ENCODE measurements at places on chromosomes 5 and 9.

- DNase-seq: no peak
These were observed 438.3 kb downstream of the PRELID2 start for GRCh38 chr5:145396888-145397287.

DNA sequence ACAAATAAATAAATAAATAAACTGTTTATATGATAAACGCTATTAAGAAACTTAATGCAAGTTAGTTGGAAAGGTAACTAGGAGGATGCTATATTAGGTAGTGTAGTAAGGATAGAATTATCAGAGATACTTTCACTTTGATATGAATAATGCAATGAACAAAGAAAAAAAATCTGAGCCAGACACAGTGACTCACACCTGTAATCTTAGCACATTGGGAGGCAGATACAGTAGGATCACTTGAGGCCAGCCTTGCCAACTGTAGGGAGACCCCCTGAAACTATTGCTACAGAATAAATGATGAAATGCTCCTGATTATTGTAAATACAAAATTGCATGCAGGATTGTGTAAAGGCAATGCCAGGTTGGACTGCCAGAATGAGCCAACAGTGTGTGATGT is 109.2 kb downstream of the ANXA2R start:
- DNase-seq: no peak

GRCh38 chr9:77291714-77292113 is 114.4 kb downstream of the VPS13A start:
- no peak for DNase-seq

- no peak for DNase-seq
These were observed 10.3 kb downstream of the ZFAND5 start for GRCh38 chr9:72354704-72355103.

GRCh38 chr9:4678679-4679267 is 596 bp upstream of the CDC37L1 start:
- DNase-seq: peak; percentile 35

DNA sequence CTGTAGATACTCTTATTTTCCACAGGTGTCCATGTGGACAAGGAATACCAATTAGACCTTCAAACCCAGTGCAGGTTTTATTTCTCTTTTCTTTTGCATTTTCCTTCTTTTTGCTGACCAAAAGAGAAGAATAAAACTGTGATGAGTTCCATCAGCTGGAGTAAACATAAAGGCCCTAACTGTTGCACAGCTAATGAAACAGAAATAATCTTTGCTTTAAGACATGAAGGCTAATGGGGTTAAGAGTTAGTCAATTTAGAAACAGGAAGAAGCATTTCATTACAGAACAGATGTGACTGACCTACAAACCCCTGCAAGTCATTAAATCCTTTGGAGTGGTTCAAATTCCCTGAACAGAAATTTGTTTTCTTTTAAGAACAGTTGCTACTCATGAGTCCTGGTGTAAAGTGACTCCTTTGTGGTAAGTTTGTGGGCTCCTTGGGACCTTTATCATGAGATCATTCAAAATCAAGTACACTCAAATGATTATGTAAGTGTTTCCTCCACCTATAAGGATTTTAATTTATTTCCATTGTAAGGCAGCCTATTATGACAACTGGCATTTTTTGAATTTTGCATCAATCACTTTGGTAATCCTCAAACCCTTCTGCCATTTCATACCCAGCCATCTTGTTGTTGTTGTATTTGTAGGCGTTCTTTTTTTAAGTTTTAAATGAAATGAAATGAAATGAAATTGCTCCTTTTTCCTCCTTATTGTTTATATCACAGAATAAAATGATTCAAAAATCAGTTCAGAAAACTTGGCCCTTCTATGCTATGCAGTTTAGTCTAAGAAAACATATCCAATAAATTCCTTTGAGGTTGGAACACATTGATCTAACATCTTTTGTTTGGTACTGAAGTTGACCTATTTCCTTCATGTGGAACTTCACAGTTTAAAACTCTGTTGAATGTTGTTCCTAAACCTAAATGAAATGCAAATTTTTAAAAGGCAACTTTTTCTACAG is 1.3 kb downstream of the MINAR2 start:
- DNase-seq: no peak

DNA sequence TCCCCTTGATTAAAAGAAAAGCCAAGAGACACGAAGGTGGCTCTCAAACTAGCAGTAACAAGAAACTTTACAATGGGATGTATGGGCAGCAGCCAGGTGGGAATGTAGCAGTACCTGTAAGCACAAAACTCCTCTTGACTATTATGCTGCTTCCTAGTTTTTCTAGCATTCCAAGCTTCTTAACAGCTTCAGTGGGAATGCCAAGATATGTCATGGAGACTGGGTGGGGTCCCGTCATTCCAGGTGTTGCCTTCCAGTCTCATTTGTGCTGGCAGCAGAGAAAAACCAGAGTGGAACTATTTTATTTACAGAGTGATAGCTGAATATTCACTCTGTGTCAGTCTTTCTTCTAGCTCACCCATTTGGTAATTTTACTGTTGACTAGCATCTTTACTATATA is 236.6 kb downstream of the ARL15 start:
- DNase-seq: no peak

GRCh38 chr9:26947736-26948135 is 694 bp upstream of the PLAA start:
- DNase-seq: no peak

DNA sequence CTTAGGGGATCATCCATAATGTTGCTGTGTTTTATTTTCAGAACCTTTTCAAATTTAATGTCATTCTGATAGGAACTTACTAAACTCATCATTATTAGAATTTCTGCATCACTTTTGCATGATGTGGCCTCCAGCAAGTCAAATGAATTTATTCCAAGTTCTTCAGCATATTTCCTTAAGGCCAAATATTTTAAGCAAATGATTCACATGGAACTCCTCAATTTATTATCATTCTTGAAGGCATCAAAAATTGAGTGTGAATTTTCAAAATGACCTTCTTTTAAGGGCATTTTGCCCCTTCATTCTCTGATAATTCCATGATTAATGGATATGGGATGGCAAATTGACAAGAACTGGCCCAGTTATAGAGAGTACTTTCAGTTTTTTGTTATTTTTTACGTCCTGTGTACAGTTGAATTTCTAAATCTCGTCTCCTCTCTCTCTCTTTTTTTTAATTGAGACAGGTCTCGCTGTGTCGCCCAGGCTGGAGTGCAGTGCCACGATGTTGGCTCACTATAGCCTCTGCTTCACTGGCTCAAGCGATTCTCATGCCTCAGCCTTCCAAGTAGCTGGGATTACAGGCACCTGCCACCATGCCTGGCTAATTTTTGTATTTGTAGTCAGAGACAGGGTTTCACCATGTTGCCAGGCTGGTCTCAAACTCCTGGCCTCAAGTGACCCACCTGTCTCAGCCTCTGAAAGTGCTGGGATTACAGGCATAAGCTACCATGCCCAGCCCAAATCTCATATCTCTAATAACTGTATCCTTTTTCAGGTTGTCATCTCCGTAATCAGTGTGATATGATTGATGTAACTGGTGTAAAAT is 29.1 kb downstream of the GPR21 start:
- no peak for DNase-seq

DNA sequence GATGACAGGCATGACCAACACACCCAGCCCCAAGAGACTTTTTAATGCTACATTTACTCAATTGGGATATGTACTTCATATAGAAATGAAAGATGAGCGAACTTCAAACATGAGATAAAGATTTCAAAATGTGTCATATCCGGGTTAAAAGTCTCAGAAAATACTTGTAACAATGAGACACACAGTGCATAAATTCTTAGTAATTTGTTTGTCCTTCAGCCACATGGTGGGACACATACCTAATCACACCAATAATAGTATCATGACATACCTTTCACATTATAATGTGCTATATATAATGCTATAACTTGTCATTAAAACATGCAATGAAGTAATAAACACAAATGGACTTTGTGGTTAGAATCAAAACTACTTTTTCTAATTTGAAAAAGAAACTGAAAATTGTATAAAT is 204.7 kb upstream of the RFX3 start:
- DNase-seq: no peak

DNA sequence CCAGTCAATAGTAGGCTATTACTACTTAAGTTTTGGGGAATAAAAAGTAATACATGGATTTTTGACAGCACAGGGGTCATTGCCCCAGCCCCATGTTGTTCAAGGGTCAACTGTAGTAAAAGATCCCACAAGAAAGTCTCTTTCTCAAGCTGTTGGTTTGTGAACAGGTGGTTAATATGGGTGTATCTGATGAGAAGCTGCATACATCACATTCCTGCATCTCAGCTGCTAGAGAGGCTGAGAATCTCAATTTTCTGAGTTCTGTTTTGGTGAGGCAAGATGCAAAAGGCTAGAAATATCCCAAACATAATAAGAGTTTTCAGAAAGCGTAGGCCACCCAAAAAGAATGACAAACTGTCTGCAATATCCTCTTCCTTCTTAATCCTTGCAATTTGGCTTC is 76.8 kb upstream of the DAPK1 start:
- DNase-seq: no peak

DNA sequence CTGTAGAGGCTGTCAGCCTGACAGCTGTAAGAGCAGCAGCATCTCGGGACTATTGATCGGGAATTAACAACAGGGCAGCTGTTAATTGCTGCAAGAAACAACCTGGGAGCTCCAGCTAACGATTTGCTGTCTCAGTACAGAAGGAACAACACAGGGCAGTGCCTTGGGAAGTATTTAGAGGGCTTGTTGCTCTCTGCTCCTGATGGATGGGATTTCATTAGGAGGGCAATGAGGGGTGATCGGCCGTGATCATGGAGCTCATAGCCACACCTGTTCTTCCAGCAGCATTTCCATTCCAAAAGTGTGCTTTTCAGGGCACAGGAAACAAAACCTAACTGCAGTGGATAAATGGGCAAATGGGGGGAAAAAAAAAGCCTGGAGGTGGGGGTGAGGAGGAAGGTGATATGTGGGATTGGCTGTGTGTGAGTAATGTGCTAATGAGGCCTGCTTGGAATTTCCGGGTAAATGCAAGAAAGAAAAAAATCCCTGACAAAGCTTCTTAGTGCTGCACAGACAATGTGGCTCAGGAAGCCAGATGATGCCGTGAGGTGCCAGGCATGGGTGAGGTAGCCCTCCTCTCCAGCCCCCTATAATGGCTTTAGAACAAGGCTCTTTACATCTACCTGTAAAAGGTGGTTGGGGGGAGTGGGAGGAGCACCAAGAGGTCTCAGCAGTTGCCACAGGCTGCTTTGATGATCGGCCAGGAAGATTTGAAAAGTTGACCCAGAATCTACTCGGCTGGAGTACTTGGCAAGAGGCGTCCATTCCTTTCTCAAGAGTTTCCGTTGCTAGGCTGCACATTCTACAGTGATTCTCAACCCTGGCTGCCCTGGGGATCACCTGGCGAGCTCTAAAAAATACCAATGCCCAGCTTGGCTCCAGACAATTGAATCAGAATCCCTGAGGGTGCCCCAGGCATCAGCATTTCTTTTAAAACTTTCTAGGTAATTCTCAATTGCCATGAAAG is 139.5 kb upstream of the KLF9 start:
- no peak for DNase-seq

DNA sequence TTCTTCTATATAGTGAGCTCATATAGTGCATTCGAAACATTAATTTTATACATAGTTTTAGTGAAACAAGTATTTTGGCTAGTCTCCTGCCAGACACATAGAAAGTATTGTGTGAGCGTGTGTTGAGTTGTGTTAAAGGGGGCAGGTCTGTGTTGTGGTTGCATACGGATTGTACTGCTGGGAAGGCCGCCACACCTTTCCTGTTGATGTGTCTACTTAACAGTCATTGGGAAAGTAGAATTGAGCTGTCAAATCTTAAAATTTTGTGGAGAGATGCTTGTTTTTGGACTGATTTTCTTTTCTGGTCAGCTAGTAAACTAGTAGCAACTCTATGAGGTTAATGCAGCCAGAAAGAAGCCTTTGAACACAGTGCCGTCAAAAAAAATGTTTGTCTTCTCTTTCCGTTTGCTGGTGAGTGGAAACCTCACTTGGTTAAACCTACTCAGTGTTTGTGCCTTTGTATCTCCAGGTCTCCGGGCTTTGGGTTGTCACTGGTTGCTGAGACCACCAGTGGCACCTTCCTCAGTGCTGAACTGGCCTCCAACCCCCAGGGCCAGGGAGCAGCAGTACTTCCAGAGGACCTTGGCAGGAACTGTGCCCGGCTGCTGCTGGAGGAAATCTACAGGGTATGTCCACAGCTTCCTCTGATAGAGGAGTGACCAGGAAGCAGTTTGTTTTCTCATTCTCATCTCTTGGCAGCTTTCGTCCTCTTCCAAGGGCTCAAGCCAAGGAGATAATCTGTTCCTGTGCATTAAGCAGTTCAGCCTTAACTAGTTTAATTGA is 51.5 kb downstream of the RCL1 start:
- no peak for DNase-seq

- DNase-seq: no peak
These were observed 45.3 kb downstream of the SLC36A1 start for GRCh38 chr5:151492729-151493128.

GRCh38 chr9:135976531-135976930 is 15.4 kb upstream of the UBAC1 start:
- no peak for DNase-seq

DNA sequence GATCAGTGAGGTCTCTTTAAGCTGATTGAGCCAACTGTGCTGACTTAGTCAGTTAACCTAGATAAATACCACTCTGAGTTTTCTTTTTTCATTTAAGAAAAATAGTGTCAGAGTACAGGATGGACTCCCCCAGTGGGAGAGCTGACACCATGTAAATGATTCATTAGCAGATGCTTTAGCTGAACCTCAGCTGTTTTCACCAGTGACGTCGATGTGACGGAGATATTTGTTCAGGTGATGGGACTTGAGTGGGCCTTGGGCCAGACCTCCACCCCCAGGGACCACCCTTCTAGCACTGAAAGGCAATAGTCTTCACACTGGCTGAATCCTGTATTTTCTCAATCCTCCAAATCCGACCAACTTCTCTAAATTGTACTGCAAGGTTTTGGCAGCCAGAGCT is 196.1 kb downstream of the GAS1 start:
- no peak for DNase-seq

DNA sequence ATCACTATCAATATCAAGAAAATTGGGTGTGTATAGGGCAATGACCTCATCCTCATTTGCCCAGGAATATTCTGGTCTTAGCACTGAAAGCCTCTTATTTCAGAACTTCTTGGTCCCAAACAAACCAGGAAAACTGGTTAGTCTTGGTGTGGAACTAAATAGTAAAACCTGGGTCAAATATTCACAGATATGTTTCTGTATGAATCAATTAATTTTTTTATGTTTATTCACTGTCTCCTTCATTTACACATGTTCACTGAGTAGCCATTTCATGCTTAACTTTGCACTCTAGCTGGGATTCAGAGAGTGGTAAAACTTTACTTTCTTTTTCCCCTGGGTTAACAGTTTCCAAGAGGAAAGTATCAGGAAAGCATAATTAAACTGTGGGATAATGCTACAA is 113.7 kb upstream of the PAPPA start:
- DNase-seq: no peak

GRCh38 chr5:125484742-125485641 is 738.6 kb upstream of the ZNF608 start:
- DNase-seq: no peak
